H1 (cell line): ENCODE measurements at places on chromosomes 16 and 17. TPM values are rescaled to one million over a fixed set of nuclear protein-coding genes. Genes with fewer than 3 reads are reported as not detected.

Gene PERCC1
- polyA plus RNA-seq = not detected in 2 replicates

DNA sequence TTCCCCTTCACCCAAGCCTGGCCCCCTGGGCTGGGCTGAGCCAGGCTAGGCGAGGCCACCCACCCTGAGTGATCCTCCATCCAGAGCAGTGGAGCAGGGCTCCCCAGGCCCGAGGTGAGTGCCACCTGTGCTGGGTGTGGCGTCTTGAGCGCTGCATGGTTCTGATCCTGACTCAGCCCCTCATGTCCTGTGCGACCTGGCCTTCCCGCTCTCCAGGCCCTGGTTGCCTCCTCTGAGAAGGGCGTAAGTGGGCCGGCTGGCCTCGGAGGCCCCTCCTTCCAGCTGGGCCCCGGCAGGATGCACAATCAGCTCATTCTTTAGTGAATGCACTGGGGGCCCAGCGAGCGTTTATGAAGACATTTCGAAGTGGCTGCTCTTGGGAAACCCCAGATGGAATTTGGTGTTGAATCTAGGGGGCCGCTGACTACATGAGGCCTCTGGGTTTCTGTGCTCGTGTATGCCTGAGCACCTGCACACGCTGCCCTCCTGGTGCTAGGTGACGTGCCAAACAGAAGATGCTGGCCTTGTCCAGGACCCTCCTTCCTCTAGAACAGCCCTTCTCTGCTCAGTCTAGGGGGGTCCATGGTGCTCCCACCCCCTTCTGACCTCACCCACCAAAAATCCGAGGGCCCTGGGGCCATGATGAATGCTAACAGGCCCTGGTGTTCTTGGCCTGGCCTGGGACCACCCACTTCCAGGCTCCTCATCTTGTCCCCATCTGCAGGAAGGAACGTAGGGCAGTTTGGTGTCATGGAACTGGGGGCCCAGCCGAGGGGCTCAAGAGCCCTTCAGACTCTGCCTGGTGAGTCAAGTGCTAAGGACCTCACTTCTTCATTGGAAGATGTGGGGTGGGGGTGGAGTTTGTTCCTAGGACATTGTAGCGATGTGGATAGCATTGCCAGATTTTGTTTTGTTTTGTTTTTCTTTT, 3.6 kb upstream of the TMEM92 start:
- H3K27ac ChIP-seq = 0 out of 2 replicates have a peak overlapping the region, but pooled peaks have one; percentile 16
- H3K4me3 ChIP-seq = no peak overlapping the region
- H3K4me1 ChIP-seq = peaks cover 21% of the 10 kb centered on the region
- peak; percentile 49 for DNase-seq
- H3K36me3 ChIP-seq = no peaks in the 10 kb centered on the region

GRCh38 chr17:68777243-68777855, 176.2 kb upstream of the FAM20A start:
- no peak overlapping the region for H3K4me3 ChIP-seq
- DNase-seq = no peak
- H3K27ac ChIP-seq = no peak overlapping the region
- no peaks in the 10 kb centered on the region for H3K4me1 ChIP-seq

DNA sequence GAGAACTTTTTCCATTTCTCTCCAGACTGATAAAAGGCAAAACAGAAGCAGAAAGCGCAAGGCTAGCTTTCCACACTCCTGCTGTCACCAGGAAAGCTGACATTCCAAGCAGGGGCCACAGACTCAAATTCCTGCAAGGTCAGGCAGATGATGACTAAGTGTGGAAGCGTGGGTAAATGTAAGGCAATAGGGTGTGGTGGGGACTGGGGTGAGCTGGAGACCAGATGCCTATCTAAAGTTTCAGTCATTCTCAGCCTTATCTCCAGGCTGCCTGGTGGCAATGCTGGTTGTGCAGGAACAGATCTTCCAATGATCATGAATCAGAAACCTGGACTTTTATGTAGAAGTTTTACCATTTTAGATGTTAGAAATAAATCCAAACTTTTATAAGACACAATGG, 224.1 kb downstream of the GSG1L start:
- no peaks in the 10 kb centered on the region for H3K36me3 ChIP-seq
- no peak for DNase-seq
- no peak overlapping the region for H3K4me3 ChIP-seq

Gene MIF4GD
- 51.1 and 60.6 TPM in 2 replicates for polyA plus RNA-seq
